ENCODE measurements at places on chromosomes 5 and 9.

GRCh38 chr9:126682113-126682810 is 68.5 kb downstream of the LMX1B start:
- no peak for DNase-seq

DNA sequence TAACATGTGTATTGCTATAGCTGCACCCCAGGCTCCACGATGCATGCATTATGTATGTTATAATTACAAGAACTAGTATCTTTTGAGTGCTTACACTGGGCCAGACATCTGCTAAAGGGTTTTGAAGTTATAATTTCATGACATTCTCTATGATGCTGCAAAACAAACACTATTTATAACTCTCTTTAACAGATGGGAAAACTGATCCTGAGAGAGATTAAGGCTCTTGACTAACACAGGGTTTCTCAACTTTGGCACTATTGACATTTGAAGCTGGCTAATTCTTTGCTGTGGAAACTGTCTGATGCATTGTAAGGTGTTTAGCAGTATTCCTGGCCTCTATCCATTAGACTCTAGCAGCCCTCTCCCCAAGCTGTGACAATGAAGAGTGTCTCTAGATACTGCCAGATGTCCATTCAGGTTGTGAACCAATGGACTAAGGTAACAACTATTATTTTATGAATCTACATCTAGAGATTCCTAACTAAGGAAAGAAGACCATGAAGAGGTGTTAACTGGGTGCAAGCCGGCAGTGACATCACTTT is 258.6 kb downstream of the ASTN2 start:
- no peak for DNase-seq

GRCh38 chr5:150532996-150533395 is 25.1 kb downstream of the NDST1 start:
- DNase-seq = no peak

- no peak for DNase-seq
Observed at GRCh38 chr5:159465604-159466003, 135.3 kb upstream of the IL12B start.

DNA sequence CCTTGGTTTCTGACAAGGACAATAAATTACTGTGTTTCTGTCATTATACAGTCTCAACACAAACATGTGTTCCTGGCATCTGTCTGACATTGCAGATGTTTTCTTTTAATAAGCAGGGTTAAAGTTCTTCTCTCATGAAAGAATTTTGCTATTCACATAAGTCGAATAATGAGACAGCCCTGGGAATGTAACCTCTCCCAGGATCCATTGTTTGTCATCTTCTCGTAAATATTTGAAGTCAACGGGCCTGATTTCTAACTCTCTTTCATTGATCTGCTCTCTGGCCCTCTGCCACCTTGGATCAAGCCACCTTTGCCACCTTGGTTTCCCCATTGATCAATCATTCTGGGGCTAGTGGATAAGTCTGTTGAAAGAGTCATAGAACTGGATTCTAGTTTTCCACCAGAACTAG is 12.9 kb upstream of the CAST start:
- DNase-seq = no peak

GRCh38 chr5:32206509-32207354 is 32.6 kb upstream of the GOLPH3 start:
- DNase-seq = no peak

DNA sequence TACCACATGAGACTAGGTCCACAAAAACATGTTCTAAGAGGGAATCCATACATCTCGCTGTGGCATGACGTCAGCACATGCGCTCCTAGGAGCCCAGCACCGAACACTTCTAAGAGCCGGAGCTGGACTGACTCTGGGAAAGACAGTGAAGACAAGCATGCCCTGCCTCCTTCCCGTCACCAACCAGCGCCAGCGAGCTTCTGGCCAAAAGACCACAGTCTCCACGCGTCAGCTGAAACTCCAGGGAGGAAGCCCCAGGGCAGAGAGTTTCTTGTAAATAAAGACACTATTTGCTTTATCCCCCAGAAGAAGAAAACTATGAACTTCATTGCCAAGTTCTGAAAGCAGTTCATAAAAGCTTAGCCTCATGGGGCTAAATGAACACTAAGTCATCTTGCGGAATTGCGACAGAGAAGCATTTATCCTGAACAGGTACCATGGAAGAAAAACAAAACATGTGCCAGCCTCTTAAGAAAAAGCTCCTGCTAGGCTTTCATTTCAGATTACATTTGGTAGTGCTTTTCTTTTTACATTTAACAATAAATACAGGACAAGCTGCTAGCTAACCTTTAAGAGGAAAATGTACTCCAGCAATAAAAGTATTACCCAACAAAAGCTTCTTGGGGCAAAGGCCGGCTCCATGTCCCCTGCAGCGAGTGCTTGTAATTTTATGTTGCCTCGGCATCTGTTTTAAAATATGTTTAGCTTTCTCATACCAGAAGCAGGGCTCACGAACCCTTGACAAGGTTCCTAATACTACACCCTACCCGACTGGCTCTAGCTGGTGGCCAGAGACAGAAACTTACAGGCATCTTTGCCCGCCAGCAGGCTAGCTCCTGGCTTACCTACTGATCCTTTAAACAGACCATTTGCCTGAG is 96.5 kb downstream of the PRRT1B start:
- DNase-seq = no peak

DNA sequence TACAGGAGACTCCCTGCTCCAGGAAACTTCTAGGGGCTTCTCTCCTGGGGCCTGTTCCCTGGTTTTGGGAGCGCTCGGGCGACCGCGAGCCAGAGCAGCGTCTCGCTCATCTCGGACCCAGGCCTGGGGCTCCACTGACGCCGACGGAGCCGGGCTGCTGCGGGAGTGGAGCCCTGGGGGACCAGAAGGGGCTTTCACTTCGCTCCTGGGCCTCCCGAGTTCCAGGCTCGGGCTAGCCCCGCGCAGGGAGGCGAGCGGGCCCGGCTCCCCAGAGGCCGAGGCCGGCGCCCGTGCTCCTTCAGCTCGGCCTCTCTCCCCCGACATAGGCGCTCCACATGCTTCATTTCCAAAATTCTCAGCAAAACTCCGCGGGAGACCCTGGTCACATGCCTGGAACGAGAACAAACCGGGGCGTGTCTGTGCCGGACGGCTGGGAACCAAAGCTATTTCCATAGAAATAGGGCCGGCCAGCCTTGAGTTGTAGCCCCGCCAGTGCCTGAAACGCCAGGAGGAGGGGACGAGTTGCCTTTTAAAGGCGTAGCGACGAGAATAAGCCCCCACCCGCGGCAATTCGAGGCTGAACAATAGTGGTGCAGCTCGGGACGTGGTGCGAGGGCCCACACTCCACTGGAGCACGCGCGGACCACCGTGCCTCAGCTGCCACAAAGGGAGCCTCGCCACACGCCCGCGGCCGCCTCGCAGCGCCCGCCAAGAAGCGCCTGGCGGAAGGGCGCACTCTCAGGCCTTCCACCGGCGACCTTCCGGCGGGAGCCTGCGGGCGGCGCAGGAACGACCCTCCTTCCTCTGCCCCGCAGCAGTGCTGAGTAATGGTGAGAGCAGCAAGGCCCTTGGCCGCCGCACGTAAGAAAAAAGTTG is 1.1 kb upstream of the G3BP1 start:
- peak; percentile 45 for DNase-seq

GRCh38 chr5:169943026-169943425 is 37.3 kb downstream of the INSYN2B start:
- DNase-seq = no peak

DNA sequence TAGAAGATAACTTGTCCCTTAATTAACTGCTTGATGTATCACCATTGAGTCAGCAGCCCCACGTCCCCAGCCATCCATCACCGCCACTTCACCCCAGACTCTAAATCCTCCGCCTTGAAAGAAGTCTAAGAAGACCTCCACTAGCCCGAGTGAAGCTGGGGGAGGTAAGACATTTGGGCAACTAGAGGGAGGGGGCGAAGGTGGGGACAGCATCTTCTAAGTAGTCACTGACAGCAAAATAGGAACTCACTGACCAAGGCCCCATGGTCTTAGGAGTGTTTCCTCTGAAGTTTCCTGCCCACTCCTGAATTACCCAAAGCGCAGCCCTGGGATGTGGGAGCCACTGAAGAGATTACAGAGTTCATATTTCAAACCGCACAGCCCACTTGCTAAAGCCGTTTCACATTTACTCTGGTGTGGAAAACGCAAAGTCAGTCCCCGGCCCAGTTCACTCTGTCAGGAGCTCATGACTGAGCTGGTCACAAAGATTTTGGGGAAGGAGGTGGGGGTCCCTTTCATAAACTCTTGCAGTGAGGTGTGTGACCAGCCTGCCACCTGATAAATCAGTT is 107.4 kb downstream of the LHFPL2 start:
- DNase-seq = no peak

- no peak for DNase-seq
Observed at GRCh38 chr5:158170060-158170459, 311.1 kb upstream of the CLINT1 start.

DNA sequence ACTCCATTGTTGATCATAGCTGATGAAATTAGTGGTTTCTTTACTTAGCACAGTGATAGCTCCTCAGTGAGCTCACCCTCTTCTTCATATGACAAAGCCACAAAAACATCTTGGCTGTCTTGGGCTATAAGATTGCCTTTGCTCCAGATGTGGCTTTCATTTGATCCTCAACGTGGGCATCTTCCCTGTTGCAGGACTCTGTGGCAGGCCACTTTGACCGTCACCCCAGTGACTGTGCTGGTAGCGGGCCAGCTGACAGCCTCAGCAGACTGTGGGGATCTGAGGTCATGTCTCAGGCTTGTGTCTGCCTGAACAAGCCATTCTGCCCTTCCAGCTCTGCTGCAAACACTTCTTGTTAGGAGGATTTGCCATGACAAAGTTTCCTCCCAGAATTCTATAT is 422.2 kb downstream of the NR2F1-AS1 start:
- DNase-seq = no peak

GRCh38 chr5:68053202-68053601 is 162.4 kb upstream of the PIK3R1 start:
- DNase-seq = no peak

DNA sequence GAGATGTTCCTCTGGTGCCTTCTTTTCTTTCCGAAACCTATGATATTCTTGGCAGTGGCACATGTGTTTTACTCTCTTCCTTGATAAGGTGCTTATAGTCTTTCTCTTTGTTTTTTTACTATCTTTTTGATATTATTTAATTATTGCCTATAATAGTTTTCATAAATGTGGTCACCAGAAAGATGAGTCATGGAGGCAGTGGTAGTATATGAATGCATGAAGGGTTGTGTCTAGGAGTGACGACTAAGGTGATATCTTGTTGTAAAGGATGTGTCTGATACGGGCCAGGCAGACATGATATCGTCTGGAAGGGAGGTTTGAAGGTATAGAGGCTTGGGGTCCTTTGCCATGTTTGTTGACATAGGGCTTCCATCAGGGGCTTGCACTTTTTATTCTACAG is 36.8 kb downstream of the SLC44A1 start:
- DNase-seq = no peak

DNA sequence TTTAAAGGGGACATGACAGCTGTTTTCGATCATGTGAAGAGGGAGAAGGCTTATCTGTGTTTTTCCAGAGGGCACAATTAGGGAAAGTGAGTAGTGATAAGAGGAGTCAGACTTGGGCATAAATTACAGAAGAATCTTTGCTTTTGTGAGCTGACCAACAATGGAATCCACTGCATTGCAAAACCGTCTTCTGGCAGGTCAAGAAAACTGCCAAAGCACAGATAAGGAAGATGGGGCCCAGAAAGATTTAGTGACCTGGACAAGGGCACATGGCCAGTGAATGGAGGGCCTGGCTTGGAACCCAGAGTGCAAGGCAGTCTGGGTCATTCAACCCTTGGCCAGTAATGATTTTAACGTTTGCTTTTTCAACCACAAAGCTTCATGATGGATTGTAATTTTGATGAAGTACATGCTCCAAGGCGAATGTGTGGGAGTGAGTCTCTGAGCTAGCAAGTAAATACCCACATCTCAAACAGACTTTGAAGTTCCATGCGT is 153.2 kb upstream of the MAST4 start:
- DNase-seq = no peak

DNA sequence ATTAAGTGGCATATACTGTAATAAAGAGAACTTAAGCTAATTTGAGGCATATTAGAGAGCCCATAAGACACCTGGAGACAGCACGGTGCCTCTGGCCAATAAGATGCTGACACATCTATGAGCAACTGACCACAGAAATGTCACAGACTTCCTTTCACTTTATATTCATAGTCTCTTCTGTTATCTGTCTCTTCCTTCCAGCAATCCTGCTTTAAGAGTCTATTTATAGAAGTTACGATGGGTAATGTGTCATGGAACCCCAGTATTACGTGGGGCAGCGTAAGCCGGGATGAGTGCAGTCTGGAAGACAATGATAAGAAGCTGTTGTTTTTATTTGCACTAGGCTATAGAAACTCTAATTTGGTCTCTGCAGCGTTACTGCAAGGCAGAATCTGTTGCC is 136.8 kb downstream of the CFAP90 start:
- DNase-seq = no peak

GRCh38 chr9:28293369-28294090 is 720.2 kb upstream of the C9orf72 start:
- DNase-seq = no peak

- DNase-seq = no peak
Observed at GRCh38 chr5:111502956-111503355, 9.4 kb downstream of the STARD4 start.

- no peak for DNase-seq
Observed at GRCh38 chr5:43855452-43855851, 252.5 kb downstream of the NNT start.

GRCh38 chr5:73136055-73136562 is 15.7 kb downstream of the TMEM171 start:
- DNase-seq = no peak

DNA sequence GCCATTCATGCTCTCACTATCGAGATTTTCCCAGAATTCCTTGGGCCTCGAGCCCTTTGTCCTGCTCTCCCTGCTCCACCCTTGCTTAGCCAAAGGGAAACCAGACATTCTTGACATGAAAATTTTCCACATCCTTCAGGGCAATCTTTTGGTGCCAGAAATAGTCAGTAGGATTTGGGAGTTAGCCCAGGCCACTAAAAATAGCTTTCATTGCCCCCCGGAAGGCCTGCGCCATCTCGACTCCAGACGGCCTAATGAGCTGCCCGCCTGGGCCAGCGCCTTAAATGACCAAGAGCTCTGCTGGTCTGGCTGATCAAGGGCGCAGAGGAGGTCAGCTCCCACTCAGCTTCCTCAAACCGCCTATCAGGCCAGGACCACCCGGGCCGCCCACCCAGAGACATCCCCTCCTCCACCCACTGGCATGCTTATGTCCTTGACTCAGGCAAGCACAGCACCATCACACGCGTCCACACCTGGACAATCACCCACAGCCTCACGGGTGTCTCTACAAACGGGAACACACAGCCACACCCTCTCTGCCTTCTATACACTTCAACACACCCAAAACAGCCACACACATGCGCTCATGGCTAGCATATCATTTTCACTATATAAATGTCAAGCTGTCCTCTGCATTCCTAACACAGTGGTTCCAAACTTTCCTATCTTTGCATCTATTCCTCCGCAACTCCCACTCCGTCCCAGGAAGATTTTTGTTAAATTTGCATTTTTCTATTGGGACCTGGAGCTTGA is 20.9 kb downstream of the DUSP1 start:
- no peak for DNase-seq

GRCh38 chr5:100790951-100791350 is 112.1 kb downstream of the ST8SIA4 start:
- DNase-seq = no peak

Data from activated CD4-positive, alpha-beta T cell treated with anti-CD3 and anti-CD28 coated beads, Interleukin-2, amount 50 U/mL, for 4 hours (primary cell).